Right renal pelvis (tissue), 4 donors: ENCODE measurements at places on chromosomes 3 and 15. TPM values are rescaled to one million over a fixed set of nuclear protein-coding genes. Genes with fewer than 3 reads are reported as not detected.

- DNase-seq: no peak
Observed at GRCh38 chr3:194176274-194176991, 40.5 kb downstream of the HES1 start.

GRCh38 chr3:2898591-2899353, 211.4 kb downstream of the IL5RA start:
- DNase-seq: no peak

DNA sequence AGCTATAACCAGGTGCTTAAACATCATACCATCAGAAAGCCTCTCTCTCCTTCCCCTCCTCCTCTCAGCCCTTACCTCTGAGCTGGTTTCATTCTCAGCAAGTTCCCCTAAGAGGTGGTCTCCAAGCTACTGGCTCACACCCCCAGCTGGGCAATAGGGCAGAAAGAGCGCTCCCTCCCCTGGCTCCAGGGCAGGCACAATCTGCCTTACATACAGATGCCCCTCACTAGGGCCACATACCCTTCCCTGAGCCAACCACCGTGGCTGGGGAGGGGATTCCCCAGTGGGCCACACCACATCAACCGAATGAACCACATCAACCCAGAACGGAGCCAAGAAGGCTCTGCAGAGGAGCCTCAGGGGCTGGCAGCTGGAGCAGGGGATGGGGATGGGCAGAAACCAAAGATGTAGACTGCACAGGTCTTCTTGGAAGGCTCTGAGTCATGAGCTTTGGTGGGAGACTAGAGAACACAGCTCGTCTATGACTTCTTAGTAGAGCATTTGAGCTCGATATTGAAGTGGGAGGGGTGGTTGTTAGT, 4.6 kb upstream of the FBLN2 start:
- no peak for DNase-seq

GRCh38 chr15:39783244-39783820, 691 bp upstream of the FSIP1 start:
- no peak for DNase-seq

DNA sequence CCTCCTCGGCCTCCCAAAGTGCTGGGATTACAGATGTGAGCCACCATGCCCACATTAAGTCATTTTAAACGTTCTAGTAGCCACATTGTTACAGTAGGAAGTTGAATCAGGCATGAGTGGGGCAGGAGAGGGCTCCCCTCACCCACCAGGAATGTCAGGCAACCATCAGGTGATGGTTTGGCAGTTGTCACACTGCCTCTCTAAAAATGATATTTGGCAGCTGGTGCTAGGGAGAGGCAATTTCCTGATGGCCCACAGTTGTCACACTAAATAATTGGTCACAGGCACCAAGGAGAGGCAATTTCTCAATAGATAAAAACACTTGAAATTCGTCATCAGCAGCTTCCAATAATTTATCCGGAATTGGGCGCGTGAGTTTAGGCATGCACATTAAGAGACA, 79.2 kb upstream of the ABHD2 start:
- no peak for DNase-seq

GRCh38 chr3:197443506-197443905, 112.3 kb downstream of the BDH1 start:
- DNase-seq: no peak

DNA sequence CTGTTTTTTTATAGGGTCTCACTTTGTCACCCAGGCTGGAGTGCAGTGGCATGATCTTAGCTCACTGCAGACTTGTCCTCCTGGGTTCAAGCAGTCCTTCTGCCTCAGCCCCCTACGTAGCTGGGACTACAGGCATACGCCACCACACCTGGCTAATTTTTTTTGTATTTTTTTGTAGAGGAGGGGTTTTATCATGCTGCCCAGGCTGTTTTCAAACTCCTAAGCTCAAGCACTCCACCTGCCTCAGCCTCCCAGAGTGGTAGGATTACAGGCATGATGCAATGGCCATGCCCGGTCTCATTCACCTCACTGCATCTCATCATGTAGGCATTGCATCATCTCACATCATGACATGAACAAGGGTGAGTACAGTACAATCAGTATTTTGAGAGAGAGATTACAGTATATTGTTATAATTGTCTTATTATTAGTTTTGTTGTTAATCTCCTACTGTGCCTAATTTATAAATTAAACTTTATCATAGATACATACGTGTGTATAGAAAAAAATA, 74.3 kb upstream of the EOMES start:
- DNase-seq: no peak

GRCh38 chr3:146498002-146498736, 28.8 kb upstream of the PLSCR2 start:
- no peak for DNase-seq

- DNase-seq: no peak
Observed at GRCh38 chr15:52318729-52319500, 23.3 kb upstream of the MYO5C start.

DNA sequence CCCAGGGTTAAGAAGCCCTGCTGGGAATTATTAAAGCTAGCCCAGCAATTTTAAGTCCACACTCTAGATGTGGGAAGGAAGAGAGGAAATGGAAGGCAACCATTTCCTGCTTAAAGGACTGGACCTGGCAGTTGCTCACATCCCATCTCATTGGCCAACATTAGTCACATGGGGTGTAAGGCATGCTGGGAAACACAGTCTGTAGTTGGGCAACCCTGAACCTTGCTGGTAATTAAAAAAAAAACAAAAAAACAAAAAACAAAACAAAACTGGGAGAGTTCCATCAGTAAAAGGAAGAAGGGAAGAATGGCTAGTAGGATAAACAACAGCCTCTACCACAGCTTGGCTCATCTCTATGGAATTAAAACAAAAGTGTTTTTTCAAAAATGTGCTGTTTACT, 136.0 kb downstream of the VGLL4 start:
- DNase-seq: no peak

DNA sequence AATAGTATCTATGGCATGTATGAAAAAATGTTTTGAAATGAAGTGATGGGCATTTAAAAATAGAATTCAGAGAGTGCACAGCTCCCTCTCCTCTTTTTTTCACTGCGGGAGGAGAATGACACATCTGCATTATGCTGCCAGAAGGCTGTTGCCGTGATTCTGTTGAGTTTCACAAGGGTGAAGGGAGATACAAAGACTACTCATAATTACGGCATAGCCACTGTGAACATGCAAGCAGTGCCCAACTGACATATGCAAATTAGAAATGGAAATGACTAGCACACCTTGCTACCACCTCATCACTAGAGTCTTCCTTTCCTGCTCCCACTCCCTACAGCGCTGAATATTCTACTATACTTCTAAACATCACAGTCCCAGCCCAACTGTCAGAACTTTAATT, 20.1 kb downstream of the IFT57 start:
- DNase-seq: no peak

Gene DLL4
- 10.0 TPM for polyA plus RNA-seq

Gene PRTG
- polyA plus RNA-seq: 14.2 TPM

Gene FILIP1L
- 17.6 TPM for polyA plus RNA-seq
